Nucleus accumbens (tissue), 56 donors: ENCODE measurements at places on chromosomes 3 and 15.

DNA sequence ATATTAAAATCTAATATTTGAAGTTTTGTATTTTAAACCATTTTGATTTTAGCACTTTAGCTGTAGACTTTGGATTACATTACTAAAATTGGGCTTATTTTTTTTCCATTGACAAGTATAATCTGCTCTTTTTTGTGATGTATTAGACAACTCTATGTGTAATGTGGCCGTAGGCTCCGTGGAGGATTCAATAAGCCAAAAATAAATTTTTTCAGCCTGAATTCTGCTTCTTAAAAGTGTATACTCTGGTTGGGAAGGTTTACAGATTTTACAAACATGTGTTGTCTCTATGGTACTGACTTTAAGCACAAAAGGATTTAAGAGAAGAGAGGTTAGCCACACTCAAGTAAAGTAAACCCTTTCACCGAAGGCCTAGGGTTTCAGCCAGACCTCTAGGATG lies 110.8 kb downstream of the PLCL2 start:
- DNase-seq = no peak

- no peak for DNase-seq
Measured at GRCh38 chr3:279325-279724, 82.8 kb downstream of the CHL1 start.

GRCh38 chr15:31367021-31367729 lies 40.5 kb downstream of the KLF13 start:
- no peak for DNase-seq

DNA sequence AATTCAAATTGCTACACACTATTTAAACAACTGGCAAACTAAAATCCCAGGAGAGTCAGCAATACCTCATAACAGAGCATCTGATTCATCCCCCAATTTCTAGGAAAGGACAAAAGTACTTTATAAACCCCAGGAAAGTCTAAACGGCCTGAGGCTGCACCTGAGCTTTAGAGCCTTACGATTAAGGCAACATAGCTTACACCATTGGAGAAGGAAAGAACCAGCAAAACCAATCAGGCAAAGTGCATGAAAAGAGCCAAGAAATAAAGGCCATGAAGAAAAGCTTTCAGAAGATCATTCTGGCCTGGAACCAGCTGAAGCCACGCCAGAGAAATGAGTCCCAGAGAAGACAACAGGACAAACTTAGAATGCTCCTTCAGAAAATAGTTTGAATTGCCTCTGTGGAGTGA lies 48.1 kb downstream of the PTPN9 start:
- DNase-seq = no peak

DNA sequence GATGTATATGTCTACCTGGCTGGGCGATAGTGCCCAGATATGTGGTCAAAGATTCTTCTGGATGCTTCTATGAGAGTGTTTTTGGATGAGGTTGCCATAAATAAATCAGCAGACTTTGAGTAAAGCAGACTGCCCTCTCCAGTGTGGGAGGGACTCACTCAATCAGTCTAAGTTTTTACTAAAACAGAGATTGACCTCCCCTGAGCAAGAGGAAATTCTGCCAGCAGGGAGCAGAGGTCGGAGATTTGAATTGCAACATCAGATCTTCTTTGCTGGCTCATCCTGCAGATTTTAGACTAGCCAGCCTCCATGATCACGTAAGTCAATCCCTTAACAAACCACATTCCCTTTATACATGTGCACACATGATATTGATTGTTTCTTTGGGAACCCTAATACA lies 300.9 kb downstream of the MCTP2 start:
- DNase-seq = no peak

GRCh38 chr3:71195492-71195891 lies 388.0 kb downstream of the FOXP1 start:
- no peak for DNase-seq
